Left colon (tissue), 2 donors: ENCODE measurements at places on chromosomes 13 and 19. TPM values are rescaled to one million over a fixed set of nuclear protein-coding genes. Genes with fewer than 3 reads are reported as not detected.

Gene OR4F17
- not detected for total RNA-seq

Gene C19orf73
- 1.8 TPM for total RNA-seq

Gene ZNF223
- 5.0 TPM for total RNA-seq

Gene TARM1
- total RNA-seq, result not detected

- no peak for DNase-seq
These were observed 7.0 kb downstream of the CLASRP start for GRCh38 chr19:45045671-45046353.

- DNase-seq, result no peak
These were observed 12.4 kb downstream of the CEBPG start for GRCh38 chr19:33385956-33386355.
